Stimulated activated CD4-positive, alpha-beta T cell treated with anti-CD3 and anti-CD28 coated beads, Interleukin-4, amount 100 ng/mL, for 1 hour (primary cell): ENCODE measurements at places on chromosomes 7 and 10.

GRCh38 chr7:54992871-54993475 lies 25.8 kb upstream of the EGFR start:
- DNase-seq, result no peak

DNA sequence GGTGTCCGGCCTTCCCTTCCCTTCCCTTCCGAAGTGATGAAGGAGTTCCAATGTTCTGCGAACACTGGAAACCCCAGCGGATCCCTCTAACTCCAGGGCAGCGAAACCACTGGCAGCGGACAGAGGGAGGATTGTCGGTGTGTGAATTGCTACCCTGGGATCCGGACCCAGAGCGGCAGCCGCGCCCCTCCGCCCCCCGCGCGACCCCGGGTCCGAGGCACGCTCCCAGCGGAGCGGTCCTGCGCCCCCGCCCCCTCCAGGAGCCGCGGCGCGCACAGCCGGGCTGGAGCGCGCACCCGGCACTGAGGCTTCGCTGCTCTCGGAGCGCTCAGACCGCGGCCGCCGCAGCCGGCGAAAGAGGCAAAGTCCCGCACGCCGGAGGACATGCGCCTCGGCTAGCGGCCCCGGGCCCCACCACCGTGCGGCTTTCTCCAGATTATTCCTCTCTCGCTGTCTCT lies at the start of gene PTPRZ1:
Gene PTPRZ1 (plus strand): TSS at position 331 of the 458 bp plus-strand sequence. CDS start 339 bp downstream, outside the sequence.
- no peak for DNase-seq

DNA sequence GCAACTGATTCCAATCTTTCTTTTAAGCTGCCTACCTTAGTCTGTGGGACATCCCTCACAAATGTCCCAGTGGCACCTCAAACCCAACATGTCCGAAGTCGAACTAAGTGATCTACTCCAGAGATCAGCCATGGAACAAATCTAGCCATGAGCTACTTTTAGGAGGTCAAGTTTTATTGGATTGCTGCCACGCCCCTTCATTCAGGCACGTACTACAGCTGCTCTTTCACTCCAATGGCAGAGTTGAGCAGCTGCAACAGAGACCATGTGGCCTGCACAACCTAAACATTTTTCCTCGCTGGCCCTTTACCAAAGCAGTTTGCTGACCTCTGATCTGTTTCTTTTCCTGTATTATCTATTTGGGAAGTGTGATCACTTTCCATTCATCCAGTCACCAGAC lies 192.4 kb upstream of the CDCA7L start:
- no peak for DNase-seq

GRCh38 chr10:43249962-43250614 lies 16.8 kb downstream of the RASGEF1A start:
- DNase-seq, result peak; percentile 25

DNA sequence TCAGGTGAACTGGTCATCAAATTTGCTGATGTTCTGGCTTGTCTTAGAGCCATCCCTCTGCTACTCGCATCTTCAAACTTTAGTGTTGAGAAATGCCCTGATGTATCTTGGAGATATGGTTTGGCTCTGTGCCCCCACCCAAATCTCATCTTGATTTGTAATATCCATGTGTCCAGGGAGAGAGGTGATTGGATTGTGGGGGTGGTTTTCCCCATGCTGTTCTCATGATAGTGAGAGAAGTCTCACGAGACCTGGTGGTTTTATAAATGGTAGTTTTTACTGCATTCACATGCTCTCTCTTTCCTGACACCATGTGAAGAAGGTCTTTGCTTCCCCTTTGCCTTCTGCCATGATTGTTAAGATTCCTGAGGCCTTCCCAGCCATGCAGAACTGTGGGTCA lies 74.0 kb upstream of the AFAP1L2 start:
- no peak for DNase-seq

DNA sequence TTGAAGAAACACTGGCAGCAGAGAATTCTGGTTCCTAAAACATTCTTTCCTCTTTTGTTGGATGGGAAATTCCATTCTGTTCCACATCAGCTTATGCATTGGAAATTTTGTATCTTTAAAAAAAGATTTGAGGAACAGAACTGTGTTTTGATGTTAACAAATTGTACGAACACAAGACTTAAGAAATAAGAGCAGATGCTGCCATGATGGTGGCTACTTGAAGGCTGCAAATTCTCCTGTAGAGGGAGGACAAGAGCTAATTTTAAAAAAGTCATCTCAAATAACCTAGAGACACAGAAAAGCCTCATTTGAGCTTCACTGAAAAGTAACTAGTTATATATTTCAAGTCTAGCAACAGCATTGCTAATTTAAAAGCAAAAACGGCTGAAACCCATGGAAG lies 29.8 kb downstream of the NDUFB2 start:
- DNase-seq, result no peak

GRCh38 chr7:5495581-5496375 lies 72.1 kb upstream of the TNRC18 start:
- DNase-seq, result no peak

DNA sequence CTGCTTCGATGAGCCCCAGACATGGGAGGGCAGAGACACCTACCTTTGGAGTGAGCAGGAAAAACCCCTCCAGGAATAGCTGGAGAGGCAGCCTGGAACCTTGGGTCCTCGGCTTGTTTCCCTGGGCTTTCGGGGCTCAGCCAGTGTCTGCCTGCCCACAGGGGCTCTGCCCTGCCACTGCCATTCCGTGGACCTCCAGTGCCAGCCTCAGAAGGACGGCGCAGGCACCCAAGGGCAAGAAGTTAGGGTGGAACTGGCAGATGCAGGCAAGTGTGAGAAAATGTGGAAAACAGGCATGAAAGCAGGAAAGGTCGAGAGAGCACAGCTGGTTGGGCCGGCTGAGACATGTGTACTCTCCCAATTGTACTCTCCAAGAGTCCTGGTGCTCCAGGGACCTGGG lies 281.5 kb downstream of the GRID1 start:
- no peak for DNase-seq

- no peak for DNase-seq
Measured at GRCh38 chr7:38181111-38181510, 3.1 kb downstream of the STARD3NL start.

GRCh38 chr10:119896061-119896655 lies 3.6 kb downstream of the SEC23IP start:
- no peak for DNase-seq

- no peak for DNase-seq
Measured at GRCh38 chr10:130982802-130983201, 328.7 kb downstream of the TCERG1L start.

DNA sequence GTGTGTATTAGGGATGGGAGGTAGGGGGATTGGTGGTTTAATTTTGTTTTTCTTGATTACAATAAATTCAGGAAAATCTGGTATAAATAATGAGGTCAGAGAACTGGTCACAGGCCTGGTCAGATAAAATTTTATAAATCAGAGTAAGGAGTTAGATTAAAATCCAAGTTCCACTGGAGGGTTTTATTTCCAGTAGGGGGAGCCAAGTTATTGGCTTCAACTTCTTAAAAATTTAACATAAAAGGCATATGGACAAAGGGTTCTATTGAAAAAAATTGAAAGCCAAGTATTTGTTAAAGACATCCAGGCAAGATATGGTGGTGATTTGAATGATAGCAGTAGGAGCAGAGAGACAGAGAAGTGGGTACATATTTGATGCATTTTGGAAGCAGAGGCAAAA lies 763.3 kb downstream of the SORCS1 start:
- no peak for DNase-seq

GRCh38 chr10:31940839-31941653 lies 12.4 kb upstream of the ARHGAP12 start:
- DNase-seq, result no peak

GRCh38 chr7:140209866-140210609 lies 33.3 kb upstream of the KDM7A start:
- DNase-seq, result peak; percentile 54

- no peak for DNase-seq
Measured at GRCh38 chr10:88920198-88920597, 32.4 kb downstream of the ACTA2 start.

DNA sequence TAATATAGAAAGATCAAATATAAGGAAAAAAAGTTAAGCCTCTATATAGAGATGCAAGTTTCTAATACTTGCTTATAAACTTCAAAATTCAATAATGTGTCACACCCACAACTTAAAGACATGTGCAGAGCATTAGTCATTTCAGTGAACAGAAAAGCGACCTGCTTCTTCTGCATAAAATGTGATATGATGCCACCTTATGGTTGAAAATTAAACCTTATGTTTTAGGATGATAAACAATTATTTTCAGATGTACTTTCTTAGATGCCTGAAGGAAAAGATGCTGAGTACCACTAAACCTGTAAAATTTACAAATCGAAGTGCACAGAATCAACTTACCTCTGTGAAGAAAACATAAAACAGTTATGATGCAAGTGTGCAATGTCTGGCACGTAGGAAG lies 96.0 kb downstream of the MTERF1 start:
- DNase-seq, result no peak

- DNase-seq, result no peak
Measured at GRCh38 chr10:126576336-126576735, 94.2 kb downstream of the C10orf90 start.

DNA sequence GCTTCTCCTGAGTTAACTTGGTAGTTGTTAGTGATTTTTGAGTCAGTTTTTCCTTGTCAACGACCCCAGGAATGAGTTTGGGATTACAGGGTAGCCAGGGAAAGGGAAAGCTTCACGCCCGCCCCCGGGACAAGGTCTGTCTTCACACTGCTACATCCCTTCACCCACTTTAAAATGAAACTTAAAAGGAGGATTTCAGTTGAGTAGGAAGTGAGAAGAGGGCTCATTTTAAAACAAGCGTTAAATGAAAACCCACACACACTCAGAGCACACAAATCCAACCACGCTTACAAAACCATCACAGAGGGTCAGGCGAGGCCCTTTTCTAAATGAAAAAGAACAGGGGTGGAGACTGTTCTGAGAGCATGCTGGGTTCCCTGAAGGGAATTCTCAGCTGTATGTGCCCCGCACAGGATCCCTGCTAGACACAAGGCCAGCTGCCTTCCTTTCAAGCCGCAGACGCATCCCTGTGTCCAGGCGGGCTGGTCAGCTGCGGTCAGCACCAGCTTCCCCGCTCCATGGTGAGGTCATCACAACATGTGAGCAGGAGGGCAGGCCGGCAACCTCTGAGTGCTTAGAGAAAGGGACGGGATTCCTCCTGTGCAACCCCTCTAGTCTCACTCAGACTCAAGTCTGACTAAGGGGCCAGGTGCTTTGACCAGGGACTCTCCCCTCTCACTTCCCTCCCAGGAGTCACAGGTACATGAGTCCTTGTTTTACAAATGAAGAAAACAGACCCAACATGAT lies 111.8 kb downstream of the EGFR start:
- no peak for DNase-seq

- DNase-seq, result no peak
Measured at GRCh38 chr10:79985481-79986072, 36.7 kb upstream of the SFTPD start.

DNA sequence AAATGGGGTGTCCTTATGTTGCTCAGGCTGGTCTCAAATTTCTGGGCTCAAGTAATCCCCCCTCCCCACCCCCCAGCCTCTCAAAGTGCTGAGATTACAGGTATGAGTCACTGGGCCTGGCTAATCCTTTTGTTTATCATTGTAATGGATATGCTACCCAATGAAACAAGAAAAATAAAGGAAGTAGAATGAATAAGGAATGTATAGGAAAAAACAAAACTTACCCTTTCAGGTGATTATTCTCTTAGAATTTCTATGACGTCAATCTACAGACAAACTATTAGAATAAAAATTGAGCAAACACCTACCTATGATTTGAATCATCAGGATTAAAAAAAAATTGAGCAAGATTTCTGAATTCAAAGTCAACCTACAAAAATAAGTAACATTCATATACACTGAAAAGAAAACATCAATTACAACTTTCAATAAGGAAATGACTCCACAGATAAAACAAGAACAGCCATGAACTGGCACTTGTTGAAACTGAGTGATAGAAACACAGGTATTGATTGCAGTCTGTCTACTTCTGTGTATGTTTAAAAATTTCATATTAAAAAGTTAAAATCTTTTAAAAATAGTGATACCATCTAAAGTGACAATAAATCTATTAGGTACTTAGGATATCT lies 12.2 kb downstream of the ADAM12 start:
- DNase-seq, result no peak

DNA sequence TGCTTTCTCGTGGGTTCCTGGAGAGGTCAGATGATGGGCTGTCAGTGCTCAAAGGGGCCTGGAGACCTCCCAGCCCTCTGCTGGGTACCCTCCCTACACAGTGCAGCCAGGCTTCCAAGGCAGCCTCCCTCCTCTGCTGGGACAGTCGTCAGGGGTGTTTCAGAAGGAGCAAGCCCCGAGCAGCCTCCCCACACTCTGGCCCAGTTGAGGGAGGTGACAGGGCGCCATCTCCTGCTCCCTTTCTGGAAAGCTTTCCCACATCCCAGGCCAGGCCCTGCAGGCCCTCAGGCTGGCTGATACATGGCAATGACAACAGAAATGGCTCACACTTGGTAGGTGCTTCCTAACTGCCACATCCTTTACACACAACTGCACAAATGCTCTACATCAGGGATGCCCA lies 32.1 kb downstream of the KCNMA1 start:
- no peak for DNase-seq

DNA sequence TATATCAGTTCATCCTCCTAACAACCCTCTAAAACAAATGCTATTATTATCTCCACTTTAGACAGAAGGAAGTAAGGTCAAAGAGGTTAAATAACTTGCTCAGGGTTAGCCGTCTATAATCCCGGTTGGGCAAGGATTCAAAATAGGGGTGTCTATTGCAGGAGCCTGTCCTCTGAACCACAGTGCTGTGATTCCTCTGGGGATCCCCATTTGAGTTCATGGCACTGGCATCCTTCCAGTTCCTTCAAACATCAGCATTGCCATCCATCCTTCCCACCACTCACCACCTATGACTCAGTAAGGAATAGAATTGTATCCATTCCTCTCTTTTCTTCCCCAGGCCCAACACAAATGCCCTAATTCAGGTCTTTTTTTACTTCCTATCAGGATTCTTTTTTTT lies 25.6 kb downstream of the HPS6 start:
- DNase-seq, result no peak

- DNase-seq, result no peak
Measured at GRCh38 chr7:51224811-51225595, 91.6 kb downstream of the COBL start.
